SK-N-DZ (cell line): ENCODE measurements at places on chromosomes 11 and 22.

GRCh38 chr22:26481112-26481693 lies 2.4 kb downstream of the HPS4 start:
- DNase-seq: no peak

DNA sequence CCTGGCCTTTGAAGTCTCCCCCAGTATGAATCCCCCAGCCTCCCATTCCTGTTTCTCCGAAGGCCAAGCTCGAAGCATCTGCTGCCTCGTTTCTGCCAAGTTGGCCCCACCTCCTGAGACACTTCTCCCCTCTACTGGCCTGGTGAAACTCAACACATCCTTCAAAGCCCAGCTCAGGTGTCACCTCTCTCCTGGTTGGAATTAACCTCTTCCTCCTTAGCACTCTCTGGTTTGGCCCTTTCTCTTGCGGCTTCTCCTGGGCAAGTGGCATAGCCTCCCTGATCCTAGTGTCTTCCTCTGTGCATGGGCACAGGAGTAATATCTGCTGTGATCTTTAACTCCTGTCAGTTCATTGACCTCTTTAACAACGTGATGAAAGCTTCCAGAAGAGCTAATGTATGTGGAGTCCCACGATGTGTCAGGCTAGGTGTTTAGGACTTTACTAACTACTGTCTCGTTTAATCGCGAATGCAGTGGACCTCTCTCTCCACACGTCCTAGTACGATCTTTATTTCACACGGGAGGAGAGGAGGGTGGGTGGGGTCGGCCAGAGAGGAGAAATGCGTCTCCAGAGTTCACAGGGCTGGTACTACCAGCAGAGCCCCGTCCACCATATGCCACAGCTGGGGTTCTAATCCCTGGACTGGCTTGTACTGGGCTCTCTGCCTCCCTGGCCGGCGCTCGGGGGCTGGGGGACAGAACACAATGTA lies 826 bp upstream of the PTPRJ start:
- no peak for DNase-seq

GRCh38 chr11:128587415-128587814 lies at the start of gene ETS1:
TSS of gene ETS1 (minus strand) at chr11:128587558. CDS start at chr11:128573130, 14,428 bp downstream.
- DNase-seq: no peak

DNA sequence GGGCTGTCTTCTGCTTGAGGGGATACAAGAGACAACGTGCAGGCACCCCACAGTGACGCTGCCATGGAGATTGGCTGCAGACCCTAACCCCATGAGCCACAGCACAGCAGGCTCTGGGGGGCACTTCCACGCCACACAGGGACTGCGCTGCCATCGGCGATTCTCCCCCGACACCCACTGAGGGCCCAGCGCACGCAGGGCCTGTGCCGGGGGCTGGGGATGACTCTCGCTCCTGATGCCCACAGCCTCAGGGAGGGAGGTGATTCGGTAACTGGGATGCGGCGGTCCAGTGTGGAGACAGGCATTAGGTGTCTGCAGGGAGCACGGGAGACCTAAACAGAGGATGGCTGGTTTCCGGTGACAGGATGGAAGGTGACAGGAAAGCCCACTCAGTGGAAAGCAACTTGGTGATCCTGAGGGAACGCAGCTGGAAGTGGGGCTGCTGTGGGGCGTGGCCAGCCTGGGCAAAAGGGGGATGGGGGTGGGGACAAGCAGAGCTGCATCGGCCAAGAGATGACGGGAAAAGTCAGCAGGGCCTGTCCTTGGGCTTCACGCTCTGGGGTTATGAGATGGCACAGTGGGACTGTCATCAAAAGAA lies 37.7 kb downstream of the EFCAB6 start:
- DNase-seq: no peak

- DNase-seq: no peak
Measured at GRCh38 chr11:22711071-22711770, 44.8 kb downstream of the GAS2 start.

GRCh38 chr11:12900496-12900895 lies 108.6 kb upstream of the RASSF10 start:
- no peak for DNase-seq

DNA sequence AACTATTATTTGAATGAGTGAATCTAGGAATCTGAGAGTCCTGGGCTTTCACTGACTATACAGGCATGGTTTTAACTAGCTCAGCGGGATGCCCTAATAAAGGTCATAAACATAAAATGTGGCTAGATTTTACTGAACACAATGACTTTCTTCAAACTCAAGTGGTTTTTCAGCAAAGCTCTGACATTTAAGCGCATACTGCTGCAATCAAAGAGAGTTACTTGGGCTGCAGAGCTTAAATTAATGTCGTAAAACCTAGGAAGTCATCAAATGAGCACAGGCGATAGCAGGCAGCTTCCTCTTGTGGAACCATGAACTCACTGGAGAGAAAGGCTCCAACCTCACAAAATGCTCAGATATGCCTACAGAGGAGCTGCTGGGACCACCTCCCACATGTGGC lies 6.7 kb downstream of the CSNK2A3 start:
- no peak for DNase-seq

GRCh38 chr22:41435560-41435959 lies 11.0 kb downstream of the TOB2 start:
- no peak for DNase-seq

- no peak for DNase-seq
Measured at GRCh38 chr11:69422645-69423044, 58.8 kb upstream of the LINC01488 start.

- DNase-seq: no peak
Measured at GRCh38 chr11:112364962-112365481, 104.4 kb upstream of the PLET1 start.

DNA sequence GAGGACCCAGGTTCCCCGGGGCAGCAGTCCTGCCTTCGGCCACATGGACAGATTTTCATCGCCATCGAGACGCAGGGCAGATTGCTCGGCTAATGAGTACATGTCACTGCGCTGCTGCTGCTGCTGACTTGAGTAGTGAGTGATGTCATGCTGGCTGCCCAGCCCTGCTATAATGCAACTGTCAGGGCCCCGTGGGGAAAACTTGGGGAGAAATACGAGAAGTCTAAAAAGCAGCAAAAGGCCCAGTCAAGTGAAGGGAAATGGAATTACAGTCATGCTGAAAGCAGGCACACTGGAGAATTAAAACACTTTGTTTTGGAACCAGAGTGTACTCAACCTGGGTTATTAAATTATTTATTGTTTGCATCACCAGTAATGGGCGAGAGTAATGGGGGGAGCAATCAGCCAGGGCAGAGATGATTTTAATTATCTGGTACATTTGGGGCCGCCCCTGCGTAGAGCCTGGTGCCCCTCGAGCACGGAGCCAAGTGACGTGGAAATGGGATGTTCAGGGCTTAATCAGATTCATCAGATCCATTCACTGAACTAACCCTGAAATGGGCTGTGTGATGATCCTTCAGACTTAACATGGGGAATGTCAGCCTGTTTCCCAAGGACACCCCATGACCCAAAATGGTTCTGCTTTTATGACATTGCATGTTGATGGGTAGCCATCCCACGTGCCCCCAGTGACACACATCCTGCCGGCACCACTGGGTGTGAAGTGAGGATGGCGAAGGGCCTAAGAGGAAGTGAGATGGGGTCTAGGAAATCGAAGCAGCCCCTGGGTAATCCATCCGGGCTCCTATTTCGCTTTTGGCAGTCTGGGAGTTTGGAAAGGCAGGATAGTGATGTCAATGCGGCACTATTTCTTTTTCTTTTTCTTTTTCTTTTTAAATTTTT lies 241.6 kb upstream of the CADM1 start:
- DNase-seq: peak; percentile 57

DNA sequence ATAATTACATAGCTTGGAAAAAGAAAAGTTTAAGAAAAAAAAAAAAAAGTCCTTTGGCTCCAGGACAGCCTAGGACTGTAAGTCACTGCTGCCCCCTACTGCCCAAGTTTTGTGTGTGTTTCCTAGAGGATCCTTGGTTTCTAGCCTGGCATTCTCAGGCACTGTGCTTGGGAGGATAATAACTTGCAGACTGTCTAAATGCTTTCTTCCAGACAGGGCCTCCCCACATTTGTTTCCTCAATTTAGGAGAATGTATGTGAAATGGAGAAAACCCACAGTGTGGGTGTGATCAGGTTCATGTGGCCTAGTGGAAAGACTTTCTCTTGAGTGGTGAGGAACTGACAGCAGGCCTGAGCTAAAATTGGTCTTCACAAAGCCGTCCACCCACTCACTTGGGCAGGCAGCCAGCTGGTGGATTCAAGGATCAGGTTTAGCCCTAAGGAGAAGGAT lies 191.0 kb downstream of the NAV2 start:
- DNase-seq: peak; percentile 67

DNA sequence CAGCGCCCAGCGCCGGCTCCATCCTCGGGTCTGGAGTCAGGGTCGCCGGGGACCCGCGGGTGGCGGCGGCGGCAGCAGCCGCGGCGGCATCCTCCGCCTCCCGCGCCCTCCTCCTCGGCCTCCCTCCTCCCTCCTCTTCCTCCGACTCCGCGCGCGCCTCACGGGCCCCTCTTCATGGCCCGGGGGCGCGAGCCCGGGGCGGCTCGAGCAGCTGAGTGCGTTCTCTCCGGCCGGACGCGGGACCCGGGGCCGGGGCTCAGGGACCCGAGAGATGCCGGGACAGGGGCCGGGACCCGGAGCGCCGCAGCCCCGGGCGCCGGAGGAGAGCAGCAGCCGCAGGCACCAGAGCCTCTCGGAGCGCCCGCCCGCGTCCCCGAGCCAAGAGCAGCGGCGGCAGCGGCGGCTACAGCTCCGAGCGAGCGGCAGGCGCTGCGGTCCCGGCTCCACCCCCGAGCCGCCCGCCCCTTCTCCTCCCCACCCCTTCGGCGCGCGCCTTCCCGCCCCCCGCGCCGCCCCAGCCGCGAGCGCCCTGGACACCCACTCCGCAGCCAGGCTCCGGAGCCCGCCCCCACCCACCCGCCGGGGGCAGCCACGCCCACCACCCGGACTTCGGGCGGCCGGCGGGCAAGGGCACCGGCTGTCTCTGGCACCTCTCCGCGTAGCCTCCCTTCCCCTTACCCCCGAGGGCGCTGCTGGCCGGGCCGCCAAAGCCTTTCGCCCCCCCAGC lies at the start of gene CHST1:
CHST1 (minus strand) TSS at position 417 of the 727 bp plus-strand sequence. CDS start 14,699 bp downstream, outside the sequence.
- no peak for DNase-seq

DNA sequence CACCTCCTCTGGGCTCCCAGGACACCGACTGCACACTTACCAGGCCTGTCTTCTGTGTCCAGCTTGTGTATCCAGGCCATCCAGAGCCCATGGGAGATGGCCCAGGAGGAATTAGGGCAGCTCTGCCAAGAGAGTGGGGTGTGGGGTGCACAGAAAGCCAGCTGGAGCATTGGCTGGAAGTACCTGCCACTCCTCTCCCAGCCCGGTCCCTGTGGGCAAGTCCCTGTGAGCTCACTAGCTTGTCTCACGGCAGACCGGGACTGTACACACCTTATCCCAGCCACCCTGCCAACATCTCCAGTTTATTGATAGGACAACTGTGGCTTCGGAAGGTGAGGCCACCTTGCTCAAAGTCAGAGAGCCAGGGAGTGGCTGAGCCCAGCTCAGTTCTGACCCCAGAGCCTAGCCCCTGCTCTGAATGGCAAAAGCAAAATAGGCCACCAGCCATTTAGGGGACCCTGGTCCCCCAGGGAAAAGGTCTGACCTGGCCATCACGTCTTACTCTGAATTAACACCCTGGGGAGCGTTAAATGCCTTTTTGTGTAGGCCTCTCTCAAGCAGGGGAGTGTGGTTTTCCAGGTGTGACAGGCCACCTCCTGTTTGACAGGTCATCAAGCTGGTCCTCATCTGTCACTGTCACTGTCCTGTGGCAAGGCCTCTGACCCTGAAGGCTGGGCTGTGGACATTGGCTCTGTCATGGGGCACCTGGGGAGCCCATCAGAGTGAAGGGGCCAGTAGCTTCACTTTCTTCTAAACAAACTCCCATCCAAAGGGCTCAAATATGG lies 15.1 kb downstream of the UQCR10 start:
- DNase-seq: no peak

GRCh38 chr22:20857838-20858614 lies 585 bp downstream of the PI4KA start:
- peak; percentile 96 for DNase-seq

DNA sequence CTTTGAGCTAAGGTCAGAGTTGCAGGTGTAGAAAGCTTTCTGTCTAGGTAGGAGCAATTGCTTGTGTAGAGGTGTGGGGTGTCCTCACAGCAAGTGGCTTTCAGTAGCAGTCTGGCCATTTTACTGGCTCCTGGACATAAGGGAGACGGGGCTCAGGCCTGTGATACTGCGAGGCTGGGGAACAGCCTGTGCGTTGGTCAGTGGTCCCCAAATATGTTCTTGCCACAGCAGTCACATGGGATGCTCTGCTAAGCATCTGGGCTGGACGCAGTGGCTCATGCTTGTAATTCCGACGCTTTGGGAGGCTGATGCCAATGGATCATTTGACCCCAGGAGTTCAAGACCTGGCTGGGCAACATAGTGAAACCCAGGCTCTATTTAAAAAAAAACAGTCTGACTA lies 1.9 kb downstream of the MCM5 start:
- DNase-seq: no peak
